ENCODE measurements at places on chromosomes 7 and 10. TPM values are rescaled to one million over a fixed set of nuclear protein-coding genes. Genes with fewer than 3 reads are reported as not detected.

UNC5B gene
- total RNA-seq = 20.6 TPM

CFAP58 gene
- total RNA-seq = 0.98 TPM

VDAC2 gene
- 94.6 TPM for total RNA-seq

TAS2R4 gene
- 4.5 TPM for total RNA-seq

UPP1 gene
- 12.4 TPM for total RNA-seq

PNLIP gene
- not detected for total RNA-seq

GPNMB gene
- 479 TPM for total RNA-seq

SLC29A4 gene
- 0.90 TPM for total RNA-seq

All from fibroblast of the aortic adventitia (primary cell).